Activated CD4-positive, alpha-beta T cell treated with anti-CD3 and anti-CD28 coated beads for 4 hours (primary cell): ENCODE measurements at places on chromosomes 2 and 18.
A peak's percentile ranks its signal among the peaks of the same experiment; 100 is the strongest.

DNA sequence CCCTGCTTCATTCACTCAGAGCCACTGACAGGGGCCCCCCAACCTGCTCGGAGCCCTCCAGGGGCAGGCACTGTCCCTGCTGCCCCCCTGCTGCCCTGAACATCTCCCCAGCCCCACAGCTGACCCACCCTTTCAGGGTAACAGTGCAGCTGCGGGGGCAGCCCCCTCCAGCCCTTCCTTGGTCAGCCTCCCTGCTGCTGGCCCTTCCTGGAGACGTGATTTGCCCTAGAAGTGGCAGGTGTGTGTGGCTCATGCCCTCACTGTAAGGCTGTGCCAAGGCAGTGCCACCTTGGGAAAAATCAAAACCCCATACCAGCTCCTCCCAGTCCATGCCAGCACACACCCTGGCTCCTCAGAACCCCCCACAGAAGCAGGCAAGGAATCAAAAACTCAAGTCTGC, 184.2 kb upstream of the HDAC4 start:
- DNase-seq = no peak

DNA sequence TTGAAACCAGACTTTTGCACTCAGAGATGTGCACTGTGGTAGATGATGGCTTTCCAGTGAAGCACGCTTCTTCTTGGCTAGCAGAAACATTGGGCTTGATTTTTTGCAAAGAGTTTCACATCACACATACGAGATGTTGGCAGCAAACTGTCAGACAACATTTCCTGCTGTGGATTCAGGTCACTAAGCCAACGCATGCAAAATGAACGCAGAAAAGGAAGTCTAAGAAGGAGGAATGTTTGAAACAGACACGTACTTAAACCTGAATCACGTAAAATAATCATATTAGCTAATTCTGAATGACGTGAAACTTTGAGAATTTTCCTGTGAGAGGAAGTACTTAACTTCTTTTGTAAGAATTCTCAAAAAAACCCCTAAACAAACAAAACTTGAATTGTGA, 88.1 kb downstream of the EPB41L3 start:
- DNase-seq = no peak

GRCh38 chr18:26233208-26233607, 7.0 kb downstream of the TAF4B start:
- no peak for DNase-seq

DNA sequence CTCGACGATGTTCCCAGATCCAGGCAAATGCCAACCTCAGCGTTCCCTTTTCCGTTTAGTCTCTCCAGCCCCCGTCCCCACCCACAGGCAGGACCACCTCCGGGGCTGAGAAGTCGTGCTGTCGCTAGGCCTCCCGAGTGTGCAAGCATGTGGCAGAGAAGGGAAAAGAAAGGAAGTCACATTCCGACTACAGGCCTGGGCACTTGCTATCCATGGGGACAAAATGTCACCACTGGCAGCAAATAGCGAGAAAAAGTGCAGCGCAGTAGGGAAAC, 420 bp downstream of the PIGN start:
- no peak for DNase-seq

DNA sequence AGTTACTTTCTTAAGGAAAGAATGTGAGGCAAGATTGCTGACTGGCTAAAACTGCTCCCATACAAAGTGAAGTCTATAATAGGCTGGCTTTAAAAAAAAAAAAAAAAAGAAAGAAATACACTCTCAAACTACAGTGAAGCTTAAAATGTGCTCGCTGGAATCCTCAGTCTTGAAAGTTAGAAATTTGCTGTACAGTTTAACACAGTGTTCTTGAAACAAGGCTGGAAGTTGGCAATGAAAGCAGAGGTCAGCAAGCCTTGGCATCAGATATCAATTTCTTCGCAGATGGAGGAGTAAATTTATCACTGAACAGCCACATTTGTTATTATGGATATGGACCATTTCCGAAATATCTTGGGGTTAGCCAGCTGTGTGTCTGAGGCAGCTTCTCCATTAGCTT, 392.9 kb downstream of the ZNF516 start:
- no peak for DNase-seq

GRCh38 chr2:45138904-45139303, 129.7 kb upstream of the SIX2 start:
- no peak for DNase-seq

DNA sequence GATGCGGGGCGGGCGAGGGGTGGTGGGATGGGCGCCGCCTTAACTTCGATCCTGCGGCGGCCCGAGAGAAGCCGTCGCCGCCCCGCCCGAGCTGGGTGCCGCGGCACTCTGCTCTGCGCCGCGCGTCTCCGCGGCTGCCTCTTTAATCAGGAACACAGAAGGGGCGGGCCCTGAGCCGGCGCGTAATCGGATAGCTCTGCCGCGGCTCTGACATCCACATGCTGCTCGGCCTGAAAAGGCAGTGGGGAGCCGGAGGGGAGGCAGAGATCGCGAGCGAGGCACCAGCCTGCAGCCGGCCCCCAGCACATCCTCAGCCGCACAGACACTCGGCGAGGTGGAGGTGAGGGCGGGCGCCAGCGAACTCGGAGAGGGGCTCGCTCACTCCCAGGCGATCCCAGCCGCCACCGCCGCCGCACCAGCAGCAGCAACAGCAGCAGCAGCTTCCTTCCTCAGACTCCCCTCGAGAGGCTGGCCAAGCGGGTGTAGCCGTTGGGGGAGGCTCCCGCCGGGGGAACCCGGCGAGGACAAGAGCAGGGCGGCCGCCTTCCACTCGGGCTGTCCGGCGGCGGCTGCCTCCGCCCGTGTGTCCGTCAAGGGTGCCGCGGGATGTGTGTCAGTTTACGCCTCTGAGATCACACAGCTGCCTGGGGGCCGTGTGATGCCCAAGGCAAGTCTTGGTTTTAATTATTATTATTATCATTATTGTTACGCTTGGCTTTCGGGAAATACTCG, at the start of gene NRP2:
TSS of gene NRP2 (plus strand) at position 263 of the 732 bp plus-strand sequence. CDS start 790 bp downstream, outside the sequence.
- peak; percentile 43 for DNase-seq

GRCh38 chr2:196399722-196400691, 228.6 kb upstream of the STK17B start:
- DNase-seq = no peak

DNA sequence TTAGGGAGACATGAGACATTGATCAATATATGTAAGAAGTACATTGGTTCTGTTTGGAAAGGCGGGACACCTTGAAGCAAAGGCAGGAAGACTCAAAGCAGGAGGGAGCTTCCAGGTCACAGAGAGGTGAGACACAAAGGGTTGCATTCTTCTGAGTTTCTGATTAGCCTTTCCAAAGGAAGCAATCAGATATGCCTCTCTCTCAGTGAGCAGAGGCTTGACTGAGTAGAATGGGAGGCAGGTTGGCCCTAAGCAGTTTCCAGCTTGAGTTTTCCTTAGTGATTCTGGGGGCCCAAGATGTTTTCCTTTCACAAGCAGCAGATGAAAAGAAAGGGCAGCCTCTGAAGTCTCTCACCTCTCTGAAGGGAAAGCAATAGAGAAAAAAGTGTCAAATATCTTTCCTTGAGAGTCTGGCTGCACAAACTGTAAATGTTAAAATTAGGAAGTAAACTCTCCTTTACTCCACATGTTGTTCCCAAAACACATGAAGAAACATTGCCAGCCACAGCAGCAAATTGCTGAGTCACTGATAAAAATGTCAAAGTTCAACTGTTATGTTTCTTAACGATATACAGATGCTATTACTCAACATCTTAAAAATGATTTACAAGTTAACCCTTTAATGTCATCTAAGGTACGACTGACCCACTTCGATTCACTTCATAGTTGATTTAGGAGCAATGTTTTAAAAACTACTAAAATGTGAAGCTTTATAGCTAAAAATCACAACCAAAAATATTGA, 40.3 kb downstream of the CYB5A start:
- DNase-seq = no peak

GRCh38 chr18:73244401-73244800, 376.6 kb upstream of the NETO1 start:
- DNase-seq = no peak

DNA sequence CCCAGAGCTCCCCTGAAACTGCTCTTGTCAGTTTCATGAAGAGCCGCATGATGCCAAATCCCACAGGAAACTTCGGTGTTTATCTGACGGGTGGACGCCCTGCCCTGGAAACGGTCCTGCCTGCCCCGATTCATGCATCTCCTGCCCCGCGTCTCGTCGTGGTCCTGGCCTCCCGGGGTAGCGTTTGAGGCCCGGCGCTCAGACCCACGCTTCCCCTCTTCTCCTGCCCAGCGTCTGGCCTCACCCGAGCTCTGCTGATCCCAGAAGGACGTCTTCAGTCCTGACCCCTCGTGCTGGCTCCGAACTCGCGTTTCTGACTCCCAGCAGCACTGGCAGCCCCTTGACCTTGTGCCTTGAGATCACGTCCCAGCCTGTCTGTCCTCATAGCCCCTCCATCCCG, 180.5 kb downstream of the TMEM18 start:
- DNase-seq = no peak

DNA sequence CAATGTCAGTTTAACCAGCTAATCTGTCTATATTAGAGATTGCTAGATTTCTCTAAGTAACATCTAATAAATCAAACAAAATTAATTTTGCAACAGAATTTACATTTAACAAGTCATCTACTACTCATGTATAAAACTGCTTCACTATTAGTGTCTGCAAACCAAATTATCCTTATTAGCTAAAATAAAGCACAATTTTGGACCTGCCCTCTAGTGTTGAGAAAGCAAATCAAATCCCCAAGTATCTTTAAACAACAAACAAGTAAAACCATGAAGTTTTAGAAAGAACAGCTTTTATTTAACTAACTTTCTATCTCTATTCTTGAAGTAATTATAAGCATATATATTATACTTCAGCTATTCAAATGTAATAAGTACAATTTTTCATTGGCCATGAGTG, 113.1 kb upstream of the SP3 start:
- no peak for DNase-seq

GRCh38 chr18:8706791-8707555, 1.6 kb downstream of the MTCL1 start:
- peak; percentile 17 for DNase-seq

DNA sequence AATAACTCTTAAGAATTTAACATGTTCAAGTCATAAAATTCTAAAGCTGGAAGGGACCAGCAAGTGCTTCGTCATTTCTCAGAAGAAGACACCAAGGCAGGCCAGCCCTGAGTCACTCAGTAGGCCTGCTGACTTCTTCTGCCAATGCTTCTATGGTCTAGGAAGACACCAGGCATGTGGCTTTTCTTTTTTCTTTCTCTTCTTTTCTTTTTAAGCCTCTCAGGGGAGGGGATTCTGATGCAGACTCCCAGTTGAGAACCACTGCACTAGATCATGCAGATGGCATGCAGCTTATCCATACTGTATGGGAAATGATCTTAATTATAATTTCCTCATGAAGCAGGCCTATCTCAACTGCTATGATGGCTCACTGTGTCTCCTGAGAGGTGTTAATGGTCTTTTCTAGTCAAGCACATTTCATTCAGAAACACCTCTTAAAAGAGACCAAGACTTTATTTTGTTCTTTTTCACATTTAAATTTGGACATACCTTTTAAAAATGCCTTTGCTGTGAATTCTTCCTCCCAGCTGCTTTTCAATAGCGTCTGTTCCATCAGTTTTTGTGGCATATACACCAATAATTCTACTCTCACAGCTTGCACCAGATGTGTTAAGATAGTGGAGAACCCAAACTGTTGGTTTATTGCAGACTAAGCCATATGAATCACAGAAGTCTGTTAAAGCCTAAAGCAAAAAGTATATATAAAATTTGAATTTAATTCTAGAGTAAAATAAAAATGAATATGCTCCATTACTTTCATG, 11.3 kb downstream of the KCTD18 start:
- DNase-seq = no peak

DNA sequence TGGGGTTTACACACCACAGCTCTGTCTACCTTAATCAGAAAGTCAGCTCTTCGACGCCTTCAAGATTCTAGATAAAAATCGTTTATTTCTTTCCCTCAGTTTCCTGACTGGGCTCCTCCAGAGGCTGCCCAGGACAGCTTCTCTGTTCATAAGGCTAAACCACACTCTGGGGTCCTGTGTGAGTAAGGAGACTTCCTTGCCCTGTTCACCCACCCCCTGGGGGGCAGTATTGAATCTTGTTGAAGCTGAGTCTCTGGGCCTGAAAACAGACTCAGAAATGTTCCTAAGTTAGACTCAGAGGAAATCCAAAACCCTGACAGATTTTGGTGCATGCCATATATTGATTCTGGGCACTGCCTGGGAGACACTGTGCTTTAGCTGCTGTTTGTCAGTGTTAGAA, 43.0 kb downstream of the G6PC2 start:
- DNase-seq = no peak

DNA sequence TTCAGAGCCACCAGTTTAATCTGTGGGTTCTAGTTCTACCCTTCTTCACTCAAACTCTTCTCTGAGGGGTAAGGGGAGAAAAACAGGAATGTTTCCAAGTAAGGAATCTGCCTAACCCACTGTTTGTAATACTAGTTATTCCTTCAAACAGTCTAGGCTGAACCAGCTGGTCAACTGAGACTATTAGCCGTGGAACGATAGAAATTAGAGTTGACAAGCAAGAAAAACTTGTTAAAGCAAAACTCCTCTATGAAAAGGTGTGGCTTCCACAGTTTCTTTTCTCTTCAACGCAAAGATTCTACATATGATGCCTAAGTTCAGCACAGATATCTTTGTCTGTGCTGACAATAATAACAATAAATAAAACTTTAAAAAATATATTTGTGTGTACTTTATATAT, 11.5 kb downstream of the PAIP2B start:
- DNase-seq = no peak
